Stimulated activated CD4-positive, alpha-beta T cell treated with anti-CD3 and anti-CD28 coated beads, Interleukin-15, amount 100 ng/mL, for 24 hours (primary cell): ENCODE measurements at places on chromosomes 1 and 21.

GRCh38 chr1:198846556-198846955 is 207.7 kb downstream of the PTPRC start:
- no peak for DNase-seq

GRCh38 chr21:16279731-16280581 is 550.2 kb downstream of the USP25 start:
- no peak for DNase-seq

DNA sequence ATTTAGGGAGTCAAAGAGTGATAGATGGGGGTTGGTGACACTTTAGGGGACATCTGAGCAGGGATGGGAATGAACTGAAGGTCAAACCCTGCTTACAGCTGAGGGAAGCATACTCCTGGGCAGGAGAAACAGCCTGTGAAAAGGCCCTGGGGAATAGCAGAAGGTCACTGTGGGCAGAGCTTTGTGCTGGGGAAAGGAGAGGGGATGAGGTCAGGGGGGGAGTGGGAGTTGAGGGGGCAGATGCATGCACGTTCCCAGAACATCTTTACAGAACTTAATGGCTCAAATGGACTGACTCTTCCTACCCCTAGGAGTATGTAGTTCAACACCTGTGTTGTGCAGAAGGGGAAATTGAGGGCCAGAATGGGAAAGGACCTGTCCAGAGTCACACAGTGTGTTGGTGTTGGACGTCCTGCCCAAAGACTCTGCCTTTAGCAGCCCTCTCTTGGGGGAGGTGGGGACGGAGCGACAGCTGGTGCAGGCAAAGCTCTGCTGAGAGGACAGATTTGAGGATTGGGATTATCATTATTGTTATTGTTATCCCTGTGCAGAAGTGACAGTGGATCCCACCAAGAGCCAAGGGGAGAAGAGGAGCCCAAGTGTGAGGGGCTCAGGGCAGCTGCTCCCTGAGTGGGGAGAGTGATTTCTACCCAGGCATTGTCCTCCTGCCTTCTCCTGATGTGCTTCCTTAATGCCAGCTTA is 116.5 kb downstream of the PTPRU start:
- no peak for DNase-seq

DNA sequence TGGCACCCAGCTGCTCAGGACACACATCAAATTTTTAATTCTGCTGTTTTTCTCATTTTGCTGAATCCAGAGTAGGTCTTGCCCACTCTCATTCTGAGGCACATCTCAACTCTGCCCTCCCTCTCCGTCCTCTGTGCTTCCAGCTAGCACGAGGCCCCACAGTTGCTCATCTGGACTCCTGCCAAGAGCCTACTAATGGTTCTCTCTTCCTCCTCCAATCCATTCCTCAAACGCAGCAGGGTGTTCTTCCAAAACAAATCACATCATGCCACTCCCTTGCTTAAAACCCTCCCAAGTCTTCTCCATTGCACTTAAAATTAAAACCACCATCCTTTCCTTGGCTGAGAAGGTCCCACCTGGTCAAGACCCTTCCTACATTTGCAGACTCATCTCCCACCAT is 49.8 kb upstream of the SCAF4 start:
- DNase-seq: no peak

DNA sequence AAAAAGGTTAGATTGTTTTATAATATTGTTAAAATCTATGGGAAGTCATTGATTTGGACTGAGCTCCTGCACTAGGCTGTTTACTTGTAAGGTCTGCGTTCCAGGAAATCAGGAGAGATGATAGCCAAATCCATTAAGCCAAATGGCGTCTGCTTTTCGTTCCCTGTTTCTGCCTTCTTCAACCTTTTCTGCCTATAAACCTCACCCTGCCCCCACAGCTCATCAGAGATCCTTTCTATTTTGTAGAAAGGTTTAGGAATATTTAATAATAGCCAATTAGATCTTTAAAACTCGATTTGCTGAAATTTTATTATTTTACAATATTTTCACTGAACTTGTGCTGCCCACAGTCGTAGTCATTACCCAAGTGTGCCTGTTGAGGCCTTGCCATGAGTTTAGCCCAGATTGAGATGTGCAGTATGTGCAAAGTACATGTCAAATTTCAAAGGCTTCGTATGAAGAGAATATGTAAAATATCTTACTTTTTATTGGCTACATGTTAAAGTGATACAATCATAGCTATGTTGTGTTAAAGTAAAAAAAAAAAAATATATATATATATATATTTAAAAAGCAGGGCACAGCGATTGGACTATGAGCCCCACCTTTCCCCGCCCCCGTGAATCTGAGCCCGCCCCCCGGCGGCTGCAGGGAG is 444 bp upstream of the IARS2 start:
- no peak for DNase-seq

DNA sequence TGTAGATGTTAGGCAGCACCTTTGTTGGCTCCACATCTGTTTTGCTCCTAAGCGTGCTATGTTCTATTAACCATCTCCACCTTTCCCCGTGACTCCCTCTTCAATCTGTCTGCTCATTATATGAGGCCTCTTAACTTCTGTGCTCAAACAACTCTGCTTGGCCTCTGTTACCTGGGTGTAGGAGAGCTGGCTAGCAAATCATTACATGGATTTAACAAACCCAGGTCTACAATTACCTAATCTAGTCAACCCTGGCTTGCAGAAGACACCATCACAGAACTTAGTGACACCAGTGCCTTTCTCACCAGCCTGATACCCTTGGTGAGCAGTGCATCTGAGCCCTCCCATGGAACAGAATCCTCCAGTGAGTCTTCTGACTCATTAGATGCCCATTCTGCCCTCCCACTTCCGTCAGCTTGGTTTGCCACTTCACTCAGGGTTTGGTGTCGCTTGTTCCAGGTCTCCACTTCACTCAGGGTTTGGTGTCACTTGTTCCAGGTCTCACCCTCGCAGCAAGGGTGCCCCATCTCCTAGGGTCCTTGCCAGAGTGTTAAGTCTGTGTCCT is 92.0 kb upstream of the KIF26B start:
- DNase-seq: no peak

- DNase-seq: no peak
Observed at GRCh38 chr1:13662493-13662892, 37.5 kb upstream of the PRDM2 start.

DNA sequence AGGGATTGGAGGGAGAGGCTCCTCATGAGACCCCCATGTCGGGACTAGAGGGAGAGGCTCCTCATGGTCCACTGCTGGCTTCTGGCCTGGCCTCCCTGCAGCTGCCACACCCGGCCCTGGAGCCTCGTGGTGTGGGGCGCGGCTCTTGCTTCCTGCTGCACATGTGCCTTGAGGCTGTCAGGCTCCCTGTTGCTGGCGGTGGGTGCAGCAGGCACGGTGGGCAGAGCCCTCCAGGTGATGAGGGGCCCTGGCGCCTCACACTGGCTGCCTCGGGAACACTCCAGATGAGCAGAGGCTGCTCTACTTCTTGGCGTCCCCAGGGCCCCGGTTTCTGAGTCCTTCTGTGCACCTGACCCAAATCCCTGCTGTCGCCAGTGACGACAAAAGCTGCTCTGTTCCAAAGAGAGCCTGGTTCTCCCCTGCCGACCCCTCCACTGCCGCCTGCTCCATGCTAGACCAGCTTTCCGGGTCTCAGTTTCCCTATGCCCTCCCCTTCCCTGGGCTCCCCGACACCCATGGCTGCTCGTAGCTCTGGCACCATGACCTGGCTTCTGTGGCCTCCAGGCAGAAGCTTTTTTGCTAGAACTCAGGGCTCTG is 9.7 kb upstream of the ATAD3B start:
- DNase-seq: no peak

DNA sequence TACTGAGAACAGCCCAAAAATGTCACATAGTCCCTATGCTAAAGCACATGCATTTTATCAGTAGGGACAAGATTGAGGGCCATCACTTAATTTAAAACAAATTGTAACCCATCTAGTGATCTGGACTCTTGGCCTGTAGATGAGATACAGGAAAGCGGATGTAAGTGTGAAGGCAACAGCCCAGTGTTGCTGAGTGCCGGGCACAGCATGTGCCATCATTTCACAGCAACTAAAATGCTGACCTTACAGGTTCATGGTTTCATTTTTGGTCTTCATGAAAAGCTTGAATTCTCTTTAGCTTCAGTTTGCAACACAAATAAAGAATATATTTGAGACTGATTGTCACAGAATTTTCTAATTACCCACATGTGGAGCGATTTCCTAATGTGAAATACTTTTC is 5.8 kb downstream of the COG2 start:
- DNase-seq: no peak

- DNase-seq: no peak
Observed at GRCh38 chr1:28282426-28283407, 23.4 kb downstream of the SESN2 start.

- no peak for DNase-seq
Observed at GRCh38 chr1:5617179-5617520, 375.1 kb downstream of the NPHP4 start.

GRCh38 chr1:37752583-37753471 is 12.1 kb downstream of the EPHA10 start:
- DNase-seq: peak; percentile 64

GRCh38 chr1:32372149-32372756 is 9.9 kb downstream of the TSSK3 start:
- DNase-seq: peak; percentile 43

- DNase-seq: no peak
Observed at GRCh38 chr21:33850985-33851384, 64.6 kb downstream of the ATP5PO start.

DNA sequence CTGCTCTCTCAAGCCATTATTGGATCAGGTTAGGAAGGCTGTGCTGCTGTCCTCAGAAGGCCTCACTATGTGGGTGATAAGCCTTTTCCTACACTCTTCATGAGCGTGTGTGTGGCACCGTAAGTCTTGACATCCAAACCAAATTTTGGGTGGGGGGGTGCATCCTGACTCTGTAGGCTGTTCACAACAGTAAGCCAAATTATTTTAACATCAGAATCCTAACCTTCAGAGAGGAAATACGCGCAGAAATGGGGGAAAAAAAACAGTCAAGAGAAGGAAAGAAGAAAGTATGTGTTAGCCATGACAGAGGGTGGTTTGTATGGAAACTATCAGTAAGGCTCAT is 21.0 kb downstream of the STPG1 start:
- no peak for DNase-seq

GRCh38 chr1:235069577-235070563 is 58.8 kb downstream of the TOMM20 start:
- DNase-seq: no peak

GRCh38 chr1:111699268-111699667 is 39.9 kb downstream of the INKA2 start:
- DNase-seq: no peak

GRCh38 chr1:159247266-159247665 is 42.6 kb downstream of the ACKR1 start:
- DNase-seq: no peak

- no peak for DNase-seq
Observed at GRCh38 chr21:26423511-26423910, 149.6 kb downstream of the CYYR1 start.

GRCh38 chr21:27743971-27744564 is 777.2 kb upstream of the ADAMTS5 start:
- no peak for DNase-seq

DNA sequence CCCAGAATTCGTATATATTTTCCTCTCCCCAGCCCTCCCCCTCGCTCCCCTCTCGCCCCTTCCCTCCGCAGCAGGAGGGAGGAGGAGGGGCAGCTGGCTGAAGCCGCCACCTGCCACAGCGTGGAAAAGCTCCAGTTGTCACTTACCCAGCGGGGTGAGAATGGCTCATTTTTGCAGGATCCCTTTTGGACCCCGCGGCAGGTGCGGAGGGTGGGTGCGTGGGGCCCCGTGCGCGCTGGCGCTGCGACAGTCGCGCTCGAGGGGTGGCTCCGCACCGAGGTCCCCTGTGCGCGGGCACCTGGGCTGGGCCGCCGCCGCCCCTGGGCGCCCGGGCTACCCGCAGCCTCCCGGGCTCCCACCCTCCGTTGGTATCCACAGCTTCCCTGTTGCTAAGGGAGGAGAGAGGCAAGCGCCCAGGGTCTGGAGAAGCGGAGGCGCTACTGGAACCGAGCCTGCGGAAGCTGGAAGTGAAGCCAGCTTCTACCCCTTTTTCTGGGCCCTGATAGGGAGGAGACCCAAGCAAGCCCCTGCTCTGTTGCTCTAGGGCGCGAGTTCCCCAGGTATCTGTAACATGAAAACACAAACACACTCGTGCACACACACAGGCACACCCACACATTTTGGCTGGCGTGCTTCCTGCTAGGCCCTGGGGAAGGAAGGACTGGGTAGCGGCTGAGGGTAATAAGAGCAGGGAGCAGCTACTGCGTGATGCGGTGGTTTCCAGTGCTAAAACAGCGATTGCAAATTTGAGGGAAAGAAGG is at the start of gene ERICH3:
ERICH3 (minus strand) TSS at position 442 of the 761 bp plus-strand sequence; CDS start at position 169, 273 bp downstream.
- DNase-seq: no peak

GRCh38 chr1:91885213-91885715 is 687 bp downstream of the TGFBR3 start:
- DNase-seq: peak; percentile 40

- DNase-seq: no peak
Observed at GRCh38 chr21:16069178-16070112, 339.7 kb downstream of the USP25 start.

- no peak for DNase-seq
Observed at GRCh38 chr1:200053646-200054045, 26.1 kb downstream of the NR5A2 start.

- no peak for DNase-seq
Observed at GRCh38 chr1:165598676-165599059, 32.4 kb upstream of the MGST3 start.

DNA sequence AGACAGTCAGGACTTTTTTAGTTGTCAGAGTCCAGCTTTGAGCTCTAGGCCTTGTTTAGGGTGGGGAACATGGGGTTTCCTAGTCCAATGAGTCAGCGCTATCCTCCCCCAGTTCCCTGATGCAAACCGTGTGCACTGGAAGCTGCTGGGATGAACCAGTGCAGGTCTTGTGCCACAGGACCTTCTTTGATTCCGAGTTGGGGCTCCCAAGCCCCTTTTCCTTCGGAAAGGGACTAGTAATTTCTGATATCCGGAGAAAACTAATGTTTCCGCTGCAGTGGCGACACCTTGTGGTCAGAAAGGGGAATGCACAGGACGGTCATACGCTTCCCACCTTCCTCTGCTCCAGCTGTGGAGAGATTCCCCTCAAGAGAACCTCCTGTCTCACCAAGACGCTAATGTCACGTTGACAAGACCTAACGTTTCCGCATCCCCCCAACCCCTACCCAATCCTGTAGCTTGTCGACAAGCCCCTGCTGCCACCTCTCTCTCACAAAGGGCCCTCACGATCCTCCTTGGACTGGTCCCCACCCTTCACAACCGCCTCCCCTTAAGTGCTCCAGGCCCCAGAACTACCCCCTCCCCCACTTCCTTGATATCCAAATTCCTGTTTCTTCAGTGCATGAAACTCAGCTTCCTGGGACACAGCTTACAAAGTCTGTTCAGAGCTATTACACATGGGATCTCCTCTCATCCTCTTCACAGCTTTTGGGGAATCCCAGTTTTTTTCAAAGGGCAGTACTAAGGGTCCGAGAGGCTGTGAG is 30.9 kb downstream of the GPA33 start:
- peak; percentile 83 for DNase-seq

DNA sequence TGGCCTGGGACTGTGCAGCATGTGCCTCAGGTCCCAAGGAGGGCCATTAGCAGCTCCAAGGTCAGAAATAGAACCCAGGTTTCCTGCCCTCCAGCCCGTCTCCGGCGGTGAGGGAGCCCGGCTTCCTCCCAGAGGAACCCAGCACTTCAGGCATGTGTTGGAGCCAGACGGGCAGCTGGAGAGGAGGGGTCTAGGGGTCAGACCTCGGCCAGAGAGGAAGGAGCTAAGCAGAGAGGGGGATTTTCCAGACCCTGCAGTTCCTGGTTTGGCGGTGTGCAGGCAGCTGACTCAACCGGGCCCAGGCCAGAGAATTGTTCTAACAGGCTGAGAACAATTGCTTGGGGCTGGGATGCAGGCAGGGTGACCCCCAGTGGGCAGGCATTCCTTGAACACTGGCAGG is 37.1 kb downstream of the HSPG2 start:
- no peak for DNase-seq
